NCI-H526 treated with DMSO at 0.1 percent for 48 hours (cell line): ENCODE measurements at places on chromosomes 16 and 17.

DNA sequence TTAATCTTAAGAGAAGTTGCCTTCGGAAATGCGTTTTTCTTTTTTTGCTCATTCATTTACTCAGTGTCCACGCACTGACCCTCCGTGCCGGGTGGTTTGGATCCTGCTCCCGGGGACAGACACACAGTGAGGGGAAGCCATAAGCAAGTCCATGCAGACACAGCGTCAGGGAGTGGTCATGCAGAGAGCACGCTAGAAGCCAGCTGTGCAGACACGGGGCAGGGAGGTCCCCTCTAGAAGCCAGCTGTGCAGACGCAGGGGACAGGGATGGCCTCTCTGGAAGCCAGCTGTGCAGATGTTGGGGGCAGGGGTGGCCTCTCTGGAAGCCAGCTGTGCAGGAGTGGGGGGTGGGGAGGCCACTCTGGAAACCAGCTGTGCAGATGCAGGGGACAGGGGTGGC, 4.8 kb downstream of the GAA start:
- no peak for DNase-seq

DNA sequence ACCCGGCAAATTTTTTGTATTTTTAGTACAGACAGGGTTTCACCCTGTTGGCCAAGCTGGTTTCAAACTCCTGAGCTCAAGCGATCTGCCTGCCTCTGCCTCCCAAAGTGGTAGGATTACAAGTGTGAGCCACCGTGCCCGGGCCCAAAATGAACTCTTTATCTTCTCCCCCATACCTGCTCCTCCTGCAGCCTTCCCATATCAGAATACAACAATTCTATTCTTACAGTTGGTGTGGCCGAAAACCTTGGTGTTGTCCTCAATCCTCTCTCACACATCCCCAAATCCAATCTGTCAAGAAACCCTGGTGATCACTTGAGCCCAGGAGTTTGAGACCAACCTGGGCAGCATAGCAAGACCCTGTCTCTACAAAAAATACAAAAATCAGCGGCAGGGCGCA, 19.5 kb upstream of the SPN start:
- no peak for DNase-seq

- DNase-seq, result no peak
Observed at GRCh38 chr17:1222321-1222720, 42.5 kb upstream of the ABR start.

- DNase-seq, result no peak
Observed at GRCh38 chr16:88374736-88375135, 8.0 kb upstream of the ZNF469 start.

GRCh38 chr17:4810696-4811290, 3.8 kb downstream of the PLD2 start:
- no peak for DNase-seq

DNA sequence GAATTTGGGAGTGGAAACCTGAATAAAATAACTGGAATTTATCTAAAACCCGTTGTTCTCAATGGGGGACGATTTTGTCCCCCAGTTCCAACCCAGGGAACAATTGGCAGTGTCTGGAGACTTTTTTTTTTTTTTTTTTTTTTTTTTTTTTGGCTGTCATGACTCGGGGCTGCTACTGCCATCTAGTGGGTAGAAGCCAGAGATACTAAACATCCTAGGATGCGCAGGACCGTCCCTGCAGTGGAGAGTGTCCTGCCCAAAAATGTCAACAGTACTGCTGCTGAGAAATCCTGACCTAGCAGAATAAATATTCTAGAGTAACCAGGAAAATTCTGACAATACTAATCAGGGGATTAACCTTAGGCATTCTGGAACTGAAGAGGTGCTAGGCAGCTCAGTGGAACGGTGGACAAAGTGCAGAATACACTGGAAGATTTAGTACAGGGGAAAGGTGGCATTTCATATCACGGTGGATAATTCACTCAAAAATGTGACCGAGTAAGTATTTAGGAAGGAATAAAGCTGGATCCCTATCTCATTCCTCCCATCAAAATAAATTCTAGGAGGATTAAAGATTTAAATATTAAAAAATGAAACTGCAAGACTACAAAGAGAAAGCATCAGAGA, 107.6 kb downstream of the SPECC1 start:
- no peak for DNase-seq

DNA sequence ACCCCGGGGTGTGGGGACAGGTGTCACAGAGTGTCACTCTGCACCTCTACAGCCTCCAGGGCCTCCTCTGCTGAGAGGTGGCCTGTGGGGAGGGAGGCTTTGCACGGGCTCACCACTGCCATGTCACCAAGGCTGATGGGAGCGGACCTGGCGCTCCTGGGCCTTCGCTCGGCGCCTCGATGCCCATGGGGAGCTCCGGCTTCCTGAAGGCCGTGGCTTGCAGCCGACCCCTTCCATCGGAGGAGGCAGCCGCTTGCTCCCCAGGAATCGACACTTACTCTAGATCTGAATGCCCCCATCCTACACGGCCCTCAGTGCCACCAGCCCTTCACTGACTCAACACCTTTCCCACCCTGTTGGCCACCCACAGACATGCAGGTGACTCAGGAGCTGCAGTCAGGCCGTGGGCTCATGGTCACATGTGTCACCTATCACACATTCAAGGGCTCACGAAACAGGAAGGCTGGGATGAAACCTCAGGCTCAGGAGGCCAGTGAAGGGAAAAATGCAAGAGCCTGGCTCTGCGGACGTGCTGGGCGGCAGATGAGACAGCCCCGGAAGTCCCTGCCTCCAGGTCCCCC, 11.9 kb downstream of the LGALS3BP start:
- no peak for DNase-seq

DNA sequence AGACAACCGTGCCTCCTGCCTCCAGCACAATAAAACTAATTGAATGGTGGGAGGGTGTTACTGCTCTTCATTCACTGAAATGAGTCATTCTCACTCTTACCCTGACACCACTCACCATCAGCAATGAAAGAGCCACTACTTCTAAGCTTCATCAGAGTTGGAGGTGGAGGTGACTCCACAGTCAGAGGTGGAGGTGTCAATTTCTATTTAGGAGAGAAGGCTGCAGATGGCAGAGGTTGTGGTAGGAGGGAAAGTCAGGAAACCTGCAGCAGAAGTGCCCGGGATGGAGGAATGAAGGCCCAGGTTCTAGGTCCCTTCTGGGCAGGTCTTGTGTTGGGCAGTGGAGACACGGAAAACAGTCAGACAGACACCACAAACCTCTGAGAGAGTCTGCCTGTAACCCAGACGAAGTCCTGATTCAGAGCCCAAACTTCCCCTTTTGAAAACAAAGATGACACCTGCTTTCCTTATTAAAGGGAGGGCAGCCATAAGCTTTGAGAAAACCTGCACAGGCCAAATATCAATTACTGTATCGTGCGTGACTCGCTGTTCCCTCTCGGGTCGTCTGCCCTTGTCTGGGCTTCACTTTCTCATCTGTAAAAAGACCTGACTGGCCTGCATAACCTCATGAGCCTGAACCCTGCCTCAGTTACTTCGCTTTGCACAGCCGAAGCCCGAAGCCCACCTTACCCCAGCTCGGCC, 668 bp downstream of the ATPAF2 start:
- DNase-seq, result no peak

DNA sequence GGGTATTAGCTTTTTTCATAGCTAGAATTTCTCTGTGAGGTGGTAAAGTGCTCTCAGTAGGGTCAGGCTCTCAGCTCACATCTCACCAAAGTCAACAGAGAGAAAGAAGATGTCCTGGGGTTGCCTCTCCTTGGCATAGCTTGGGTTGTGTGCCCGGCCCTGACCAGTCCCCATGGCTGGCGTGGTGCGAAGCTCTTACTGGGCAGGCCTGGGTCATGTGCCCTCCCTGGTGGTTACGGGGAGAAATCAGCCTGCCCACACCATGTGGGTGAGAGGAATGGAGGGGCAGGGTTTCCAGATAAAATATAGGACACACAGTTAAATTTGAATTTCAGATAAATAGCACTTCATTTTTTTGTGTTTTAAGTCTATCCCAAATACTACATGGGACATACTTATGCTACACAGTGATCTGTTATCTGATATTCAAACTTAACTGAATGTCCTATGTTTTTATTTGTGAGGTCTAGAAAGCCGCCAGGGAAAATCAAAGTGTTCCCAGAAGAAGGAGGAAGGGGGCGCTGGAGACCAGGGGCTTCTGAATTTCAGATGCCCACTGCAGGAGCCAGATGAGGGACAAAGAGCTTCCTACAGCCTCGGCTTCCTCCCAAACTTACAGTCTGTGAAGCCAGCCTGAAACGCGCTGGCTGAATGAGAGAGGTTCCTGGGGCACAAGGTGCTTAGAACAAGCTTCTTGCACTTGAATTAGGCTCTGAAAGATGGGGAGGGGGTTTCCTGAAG, 45.4 kb downstream of the NKD1 start:
- no peak for DNase-seq

- no peak for DNase-seq
Observed at GRCh38 chr16:66903544-66904427, 14.9 kb downstream of the CDH16 start.

- DNase-seq, result no peak
Observed at GRCh38 chr16:49534901-49535610, 161.5 kb downstream of the C16orf78 start.

DNA sequence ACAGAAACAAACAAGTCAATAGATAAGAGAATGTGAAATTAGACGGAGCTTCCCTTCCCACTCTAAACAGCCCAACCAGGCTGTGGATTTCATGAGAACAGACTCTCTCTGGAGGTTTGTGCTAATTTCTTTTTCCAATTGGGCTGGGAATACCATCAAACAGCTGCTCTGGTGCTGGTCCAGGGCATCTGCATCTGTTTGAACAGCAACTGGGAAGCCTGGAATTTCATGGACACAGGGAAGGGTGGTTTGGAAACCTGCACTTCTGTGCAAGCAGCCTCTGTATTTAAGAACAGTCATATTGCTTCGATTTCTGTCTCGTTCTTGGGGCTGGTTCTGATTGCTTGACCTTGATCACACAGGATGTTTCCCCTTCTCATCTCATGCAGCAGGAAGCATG, 88.7 kb downstream of the FOXL1 start:
- DNase-seq, result no peak

- DNase-seq, result no peak
Observed at GRCh38 chr16:88473666-88474534, 20.8 kb downstream of the ZFPM1 start.
